Uterus (tissue), 4 donors: ENCODE measurements at places on chromosomes 7 and 10. TPM values are rescaled to one million over a fixed set of nuclear protein-coding genes. Genes with fewer than 3 reads are reported as not detected.

DNA sequence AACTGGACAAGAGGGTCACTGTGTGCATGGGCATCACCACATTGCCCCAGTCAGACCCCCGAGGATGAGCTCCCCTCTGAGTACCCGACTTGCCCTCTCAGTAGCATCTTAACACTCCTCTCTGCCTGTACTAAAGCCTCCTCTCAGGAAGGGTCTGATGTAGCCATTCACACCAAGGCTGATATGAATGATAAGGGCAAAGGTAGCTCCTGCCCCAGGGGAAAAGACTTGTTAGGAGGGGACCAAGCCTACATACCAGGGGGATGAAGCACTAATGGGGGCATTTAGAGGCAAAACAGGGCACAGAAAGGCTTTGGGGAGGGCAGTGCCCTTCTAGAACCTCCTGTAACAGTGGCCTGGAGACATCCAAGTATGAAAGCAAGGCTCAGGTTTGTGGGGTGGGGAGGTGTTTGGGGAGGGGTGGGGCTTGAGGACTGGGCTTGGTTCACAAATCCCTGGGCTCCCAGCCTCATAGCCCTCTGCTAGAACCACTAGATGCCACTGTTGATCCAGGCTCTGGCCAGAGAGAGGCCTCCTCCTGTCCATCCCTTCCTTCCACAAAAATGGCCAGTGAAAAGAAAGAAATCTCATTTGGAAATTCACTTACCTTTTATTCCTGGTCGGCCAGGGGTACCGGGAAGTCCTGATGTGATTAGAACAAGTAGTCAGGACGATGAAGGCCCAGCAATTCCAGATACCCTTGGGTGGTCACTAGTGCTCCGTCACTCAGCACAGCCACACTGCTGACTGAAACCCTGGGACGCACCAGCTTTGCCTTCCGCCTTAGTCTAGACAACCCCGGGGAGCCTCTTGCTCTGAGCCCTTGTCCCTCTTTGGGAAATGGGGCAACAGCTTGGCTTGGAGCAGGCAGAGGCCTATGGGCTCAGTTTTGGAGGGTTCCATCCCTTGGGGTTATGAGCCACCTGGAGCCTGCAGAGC is 40.3 kb downstream of the COL17A1 start:
- H3K36me3 ChIP-seq: no peaks in the 10 kb centered on the region
- H3K4me1 ChIP-seq: no peaks in the 10 kb centered on the region
- H3K27ac ChIP-seq: no peak overlapping the region
- no peak overlapping the region for H3K4me3 ChIP-seq
- no peak for DNase-seq

DNA sequence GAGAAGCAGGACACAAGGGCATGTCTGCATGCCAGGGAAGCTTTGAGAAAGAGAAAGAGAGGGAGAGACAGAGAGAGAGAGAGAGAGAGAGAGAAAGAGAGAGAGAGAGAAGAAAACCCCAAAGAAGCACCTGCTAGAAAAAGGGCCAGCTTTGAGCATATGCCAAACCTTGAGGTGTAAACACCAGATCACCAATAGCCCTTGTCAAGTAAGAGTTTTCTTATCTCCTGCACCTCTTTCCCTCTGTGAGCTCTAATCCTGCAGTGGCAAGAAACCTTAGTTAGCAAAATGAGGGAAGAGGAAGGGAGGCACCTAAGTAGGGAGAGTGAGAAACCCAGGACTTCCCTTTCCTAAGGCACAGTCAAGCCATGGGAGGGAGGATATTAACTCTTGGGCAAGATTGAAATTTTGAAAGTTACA is 11.3 kb upstream of the TRDMT1 start:
- DNase-seq: no peak
- peaks cover 14% of the 10 kb centered on the region for H3K4me1 ChIP-seq
- H3K36me3 ChIP-seq: no peaks in the 10 kb centered on the region
- H3K27ac ChIP-seq: no peak overlapping the region

GRCh38 chr10:66834802-66835201 is 91.0 kb upstream of the LRRTM3 start:
- no peaks in the 10 kb centered on the region for H3K36me3 ChIP-seq
- no peaks in the 10 kb centered on the region for H3K4me1 ChIP-seq
- no peak for DNase-seq
- H3K4me3 ChIP-seq: no peak overlapping the region
- no peaks in the 10 kb centered on the region for H3K27me3 ChIP-seq

GRCh38 chr7:130137207-130137606 is 66.9 kb downstream of the KLHDC10 start:
- H3K27ac ChIP-seq: no peak overlapping the region
- H3K27me3 ChIP-seq: no peaks in the 10 kb centered on the region
- no peak overlapping the region for H3K4me3 ChIP-seq
- H3K4me1 ChIP-seq: no peaks in the 10 kb centered on the region
- no peaks in the 10 kb centered on the region for H3K36me3 ChIP-seq

The FGFBP3 gene
- 1.2 TPM for total RNA-seq
